ENCODE measurements at places on chromosomes 12 and 14. TPM values are rescaled to one million over a fixed set of nuclear protein-coding genes. Genes with fewer than 3 reads are reported as not detected.

LRCOL1 gene
- total RNA-seq, result not detected

FBXW8 gene
- total RNA-seq, result 13.9 TPM

TRPV4 gene
- total RNA-seq, result 0.19 TPM

NEUROD4 gene
- not detected for total RNA-seq

ZDHHC22 gene
- total RNA-seq, result not detected

NOVA1 gene
- 10.3 TPM for total RNA-seq

HHIPL1 gene
- total RNA-seq, result 4.2 TPM

CCDC197 gene
- not detected for total RNA-seq

DNA sequence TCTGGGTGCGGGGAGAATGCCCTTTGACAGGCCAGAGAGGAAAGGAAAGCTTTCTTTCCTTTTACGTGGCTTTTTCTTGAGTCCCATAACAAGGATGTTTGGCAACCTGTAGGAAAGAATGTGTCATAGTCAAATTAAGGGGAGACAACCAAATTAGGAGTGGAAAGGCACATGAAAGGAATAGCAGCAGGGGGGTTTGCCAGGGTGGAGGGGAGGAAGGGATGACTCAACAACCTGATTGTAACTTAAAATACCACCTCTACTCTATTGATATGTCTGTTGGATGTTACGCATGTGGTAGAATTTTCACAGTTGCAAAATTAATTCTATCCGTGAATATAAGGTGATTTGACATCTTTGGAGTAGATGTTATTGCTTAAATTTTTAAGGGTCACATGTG, 28.5 kb upstream of the MYBPC1 start:
- no peak for DNase-seq

GRCh38 chr14:100573002-100573756, 14.0 kb downstream of the BEGAIN start:
- DNase-seq, result no peak

GRCh38 chr12:9648701-9649531, 20.6 kb upstream of the CLEC2D start:
- DNase-seq, result no peak

DNA sequence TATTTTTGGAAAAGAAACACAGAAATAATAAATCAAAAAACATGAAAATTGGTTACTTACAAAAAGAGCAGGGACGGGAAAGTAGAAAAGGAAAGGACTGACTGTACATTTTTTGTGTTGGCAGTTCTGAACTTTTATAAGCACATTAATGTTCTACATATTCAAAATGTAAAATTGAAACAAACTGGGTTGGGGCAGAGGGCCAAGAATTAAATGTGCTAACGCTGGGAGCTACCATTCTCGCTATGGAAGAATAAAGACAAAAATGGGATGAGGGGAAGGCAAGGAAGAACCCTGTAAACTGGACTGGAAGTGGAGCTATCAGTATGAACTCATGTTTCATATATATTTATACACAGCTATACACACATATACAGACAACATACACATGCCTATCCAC, 24.5 kb downstream of the ATP2B1 start:
- no peak for DNase-seq

- DNase-seq, result no peak
These were observed at the start of gene MMP17 for GRCh38 chr12:131827961-131828534. Gene MMP17 (plus strand): TSS chr12:131828393. CDS start chr12:131828495, 102 bp downstream.

- DNase-seq, result no peak
These were observed 142.6 kb downstream of the PPM1H start for GRCh38 chr12:62792236-62792870.

- no peak for DNase-seq
These were observed 80.2 kb upstream of the KRR1 start for GRCh38 chr12:75591628-75592027.

GRCh38 chr14:75661499-75661814, 411 bp downstream of the TTLL5 start:
- no peak for DNase-seq

GRCh38 chr12:40907115-40907527, 214.9 kb downstream of the CNTN1 start:
- DNase-seq, result no peak

GRCh38 chr12:39095636-39096330, 190.4 kb upstream of the CPNE8 start:
- DNase-seq, result no peak

GRCh38 chr14:89465876-89466275, 48.8 kb upstream of the FOXN3 start:
- no peak for DNase-seq

GRCh38 chr12:7374423-7375144, 69.4 kb downstream of the CD163L1 start:
- no peak for DNase-seq

DNA sequence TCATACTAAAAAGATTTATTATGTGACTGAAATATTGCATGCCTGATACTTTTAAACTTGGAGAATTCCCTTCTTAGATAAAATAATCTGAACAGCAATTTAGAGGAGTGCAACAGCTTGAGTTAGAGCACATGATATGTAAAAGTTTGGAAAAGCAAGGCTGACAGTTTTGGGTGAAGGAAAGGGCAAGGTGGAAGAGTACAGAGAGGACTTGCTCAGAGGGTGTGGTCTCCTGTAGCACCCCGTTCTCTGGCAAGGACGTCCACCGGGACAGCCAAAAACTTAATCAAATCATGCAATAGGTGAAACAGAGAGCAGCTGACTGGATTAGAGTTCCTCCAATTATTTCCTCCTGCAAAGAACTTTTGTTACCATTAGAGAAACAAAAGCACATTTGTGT, 65.2 kb upstream of the PDZRN4 start:
- no peak for DNase-seq

GRCh38 chr14:39322807-39323206, 89.1 kb downstream of the MIA2 start:
- no peak for DNase-seq

DNA sequence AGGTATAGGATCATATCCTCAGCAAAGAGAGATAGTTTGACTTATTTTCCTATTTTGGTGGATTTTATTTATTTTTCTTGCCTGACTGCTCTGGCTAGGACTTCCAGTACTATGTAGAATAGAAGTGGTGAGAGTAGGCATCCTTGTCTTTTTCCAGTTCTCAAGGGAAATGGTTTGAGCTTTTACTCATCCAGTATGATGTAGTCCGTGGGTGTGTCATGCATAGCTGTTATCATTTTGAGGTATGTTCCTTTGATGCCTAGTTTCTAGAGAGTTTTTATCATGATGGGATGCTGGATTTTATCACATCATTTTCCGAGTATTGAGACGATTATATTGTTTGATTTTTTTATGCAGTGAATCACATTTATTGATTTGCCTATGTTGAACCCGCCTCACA, 97.2 kb downstream of the MGAT4C start:
- DNase-seq, result no peak

GRCh38 chr14:77125281-77125801, 16.2 kb downstream of the ZDHHC22 start:
- no peak for DNase-seq

DNA sequence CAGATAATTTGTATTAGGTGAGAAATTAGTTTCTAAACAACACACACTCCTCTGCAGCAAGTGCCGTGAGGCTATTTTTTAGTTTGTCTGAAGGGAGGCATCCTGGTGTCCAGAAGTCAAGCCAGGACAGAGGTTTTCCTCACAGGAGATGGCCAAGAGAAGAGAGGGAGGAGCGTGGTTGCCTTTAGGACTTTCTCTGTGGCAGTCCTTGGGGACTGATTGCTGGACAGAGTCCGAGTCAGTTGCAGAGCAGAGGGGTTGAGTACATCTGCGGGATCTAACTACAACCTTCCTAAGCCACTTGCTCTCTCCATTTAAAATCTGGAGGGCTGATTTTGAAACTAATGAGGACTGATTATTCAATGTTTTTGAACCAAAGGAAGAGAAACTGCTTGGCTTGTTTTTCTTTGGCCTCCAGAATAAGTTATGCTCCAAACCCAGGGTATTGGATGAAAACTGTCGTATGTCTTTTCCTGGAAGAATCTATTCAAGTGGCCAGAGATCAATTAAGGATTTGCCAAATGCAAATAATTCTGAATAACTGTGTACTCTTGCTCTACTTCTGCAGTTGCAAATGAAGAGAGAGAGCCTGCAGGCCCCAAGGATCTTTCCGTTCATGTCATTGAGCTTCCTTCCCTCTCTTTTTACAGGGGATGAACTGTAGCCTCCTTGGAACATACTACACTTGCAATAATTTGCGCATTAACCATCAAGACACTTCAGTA, 1.2 kb downstream of the SLCO1C1 start:
- DNase-seq, result no peak

DNA sequence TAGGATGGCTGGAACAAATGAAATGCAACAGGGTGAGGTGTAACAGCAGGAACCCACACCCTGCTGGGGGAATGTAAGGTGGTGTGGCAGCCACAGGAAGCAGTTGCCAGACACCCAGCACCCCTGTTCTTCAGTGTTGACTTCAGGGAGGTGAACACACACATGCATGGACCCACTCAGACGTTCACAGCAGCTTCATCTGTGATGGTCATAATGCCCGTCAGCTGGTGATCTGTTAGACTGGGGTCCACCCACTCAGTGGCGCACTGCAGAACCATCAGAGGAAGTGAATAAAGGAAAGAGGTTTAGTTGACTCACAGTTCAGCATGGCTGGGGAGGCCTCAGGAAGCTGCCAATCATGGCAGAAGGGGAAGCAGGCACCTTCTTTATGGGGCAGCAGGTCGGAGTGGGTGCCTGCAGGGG, 22.7 kb upstream of the TEX22 start:
- no peak for DNase-seq
